ENCODE measurements at places on chromosomes 4 and X.

DNA sequence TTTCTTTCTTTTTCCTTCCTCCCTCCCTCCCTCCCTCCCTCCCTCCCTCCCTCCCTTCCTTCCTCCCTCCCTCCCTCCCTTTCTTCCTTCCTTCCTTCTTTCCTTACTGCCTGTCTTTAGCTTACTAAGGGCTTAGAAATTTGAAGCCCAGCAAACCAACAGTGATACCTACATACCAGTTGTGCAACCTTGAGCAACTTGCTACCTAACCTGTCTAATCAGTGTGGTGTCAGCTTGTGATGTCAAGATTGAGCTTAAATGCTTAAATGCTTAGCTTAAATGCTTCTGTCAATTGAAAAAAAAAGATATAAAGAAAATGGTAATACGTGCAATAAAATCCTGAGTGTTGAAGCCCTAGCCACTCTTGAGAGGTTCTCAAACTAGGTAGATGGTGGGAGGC lies 728.6 kb downstream of the TRIML1 start:
- DNase-seq, result no peak

DNA sequence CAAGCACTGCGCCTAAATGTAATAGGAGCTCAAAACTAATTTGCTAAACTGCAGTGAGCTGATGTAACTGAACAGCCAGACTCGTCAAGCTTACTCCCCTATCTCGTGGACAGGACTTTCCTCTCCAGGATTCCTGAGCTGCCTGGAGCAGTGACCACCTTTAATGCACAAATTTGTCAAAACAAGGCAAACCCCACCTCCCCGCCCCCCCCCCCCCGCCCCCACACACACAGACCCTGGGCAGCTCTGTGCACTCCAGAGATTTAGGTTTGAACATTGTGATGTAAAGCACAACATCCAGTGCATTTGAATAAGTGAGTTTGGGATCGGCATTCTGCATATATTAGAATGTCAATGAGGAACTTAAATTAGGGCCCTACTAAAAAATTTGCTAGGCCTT lies 77.7 kb upstream of the DHX15 start:
- DNase-seq, result no peak

DNA sequence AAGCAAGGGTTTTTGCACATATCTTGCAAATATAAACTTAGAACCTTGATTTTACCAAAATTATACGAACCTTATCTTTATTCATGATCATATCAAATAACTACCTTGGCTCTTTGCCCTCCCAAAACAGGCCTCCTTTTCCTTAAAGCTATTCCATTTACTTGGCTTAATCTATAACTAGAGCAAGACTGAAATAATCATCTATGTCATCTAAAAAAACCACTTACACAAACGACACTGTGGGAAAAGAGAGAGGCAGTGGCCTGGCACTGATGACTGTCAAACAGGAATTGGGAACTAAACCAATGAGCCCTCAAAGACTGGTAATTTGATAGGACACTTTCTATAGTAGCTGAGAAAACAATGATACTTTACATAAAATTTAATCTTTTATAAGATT lies 11.7 kb upstream of the PTPN13 start:
- no peak for DNase-seq

DNA sequence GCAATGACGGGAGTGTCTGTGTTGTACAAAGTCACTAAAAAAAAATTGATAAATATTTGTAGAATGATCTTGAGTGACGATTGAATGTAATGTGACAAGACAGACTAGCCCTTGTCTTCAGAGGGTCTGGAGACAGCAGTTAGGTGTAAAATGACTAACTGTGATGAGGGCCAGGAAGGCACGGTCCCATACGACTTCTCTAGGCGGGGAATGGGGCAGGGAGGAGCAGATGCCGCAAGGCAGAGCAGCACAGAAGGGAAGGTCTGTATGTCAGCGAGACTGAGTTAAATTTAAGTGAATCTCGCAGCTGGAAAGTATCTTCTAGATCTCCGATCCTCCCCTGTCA lies 405 bp downstream of the CENPE start:
- DNase-seq, result peak; percentile 1

DNA sequence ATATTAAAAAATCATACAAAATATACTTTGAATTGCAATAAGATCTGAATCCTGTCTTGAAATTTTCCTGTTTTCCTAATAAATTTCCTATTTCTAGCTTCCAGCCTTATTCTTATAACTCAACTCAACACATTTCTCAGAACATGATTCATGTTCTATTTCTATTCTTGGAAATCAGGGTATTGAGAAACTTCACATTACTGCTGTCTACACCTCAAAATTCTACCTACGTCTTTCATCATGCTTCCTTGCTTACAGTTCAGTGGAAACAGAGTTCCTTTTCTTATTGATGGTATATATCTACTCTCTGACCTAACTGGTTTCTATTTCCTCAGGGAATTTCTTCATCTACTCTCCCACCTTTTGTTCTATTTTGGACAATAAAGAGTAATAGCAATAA lies 2139.0 kb downstream of the ARAP2 start:
- DNase-seq, result no peak

DNA sequence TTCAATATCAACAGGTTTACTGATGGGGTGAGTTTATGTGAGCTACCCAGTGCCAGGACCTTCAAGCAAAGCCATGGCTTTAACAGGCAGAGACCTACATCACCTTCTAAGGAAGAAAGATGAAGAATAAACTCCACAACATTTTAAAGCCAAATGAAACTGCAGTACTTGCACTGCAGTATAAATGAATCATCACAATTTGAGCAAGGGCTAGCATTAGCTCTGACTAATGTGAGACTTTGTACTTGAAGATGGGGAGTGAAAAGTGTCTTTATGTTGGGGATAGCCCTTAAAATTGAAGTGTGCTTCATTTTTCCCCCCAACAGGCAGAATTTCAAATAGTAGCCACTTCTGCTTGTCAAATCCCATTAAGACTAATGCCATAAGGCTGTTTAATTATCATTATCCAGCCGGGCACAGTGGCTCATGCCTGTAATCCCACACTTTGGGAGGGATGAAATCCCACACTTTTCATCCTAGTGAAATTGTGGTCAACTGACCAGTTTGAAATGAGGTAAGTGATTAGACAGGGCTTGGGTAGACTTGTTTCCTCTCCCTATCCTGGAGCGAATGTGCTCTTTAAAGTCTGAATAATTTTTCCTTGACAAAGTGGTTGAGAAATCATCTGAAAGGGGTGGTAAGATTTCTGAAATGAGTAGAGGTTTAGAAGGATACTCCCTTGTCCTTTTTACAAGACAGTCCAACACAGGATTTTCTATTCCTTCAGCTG lies 27.2 kb upstream of the GPR34 start:
- no peak for DNase-seq

DNA sequence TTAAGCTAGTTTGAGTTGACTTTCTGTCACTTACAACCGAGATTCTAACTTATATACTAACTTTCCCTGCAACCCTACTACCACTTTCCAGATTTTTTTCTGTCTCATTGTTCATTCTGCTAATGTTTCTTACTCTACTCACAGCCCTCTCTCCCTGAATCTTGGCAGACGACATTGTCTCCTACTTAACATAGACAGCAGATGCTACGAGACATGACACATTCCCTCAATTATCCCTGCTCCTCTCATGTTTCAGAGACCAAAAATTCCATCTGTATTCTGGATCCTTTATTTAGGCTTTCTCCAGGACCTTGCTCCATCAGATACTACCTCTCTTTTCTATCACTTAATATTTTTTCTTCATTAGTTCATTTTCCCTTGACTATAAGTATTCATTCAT lies 379.1 kb upstream of the TEX13C start:
- no peak for DNase-seq

GRCh38 chrX:24485976-24486680 lies 21.0 kb downstream of the PDK3 start:
- no peak for DNase-seq

DNA sequence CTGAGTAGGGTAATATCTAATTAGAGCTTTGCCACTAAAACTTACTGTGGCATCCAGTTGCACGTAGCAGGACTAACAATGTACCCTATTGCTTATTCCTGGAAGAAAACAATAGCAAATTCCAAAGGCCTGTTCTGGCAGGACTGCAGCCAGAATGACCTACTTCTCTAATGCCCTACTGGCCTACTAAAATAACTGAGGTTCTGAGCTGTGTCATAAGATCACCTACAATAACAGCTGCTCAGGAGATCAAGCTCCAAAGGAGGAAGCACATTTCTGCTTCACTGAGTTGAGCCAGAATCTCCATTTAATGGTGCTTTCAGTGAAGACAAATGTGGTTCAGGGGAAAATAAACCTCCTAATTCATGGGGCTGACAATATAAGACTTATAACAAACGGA lies 42.2 kb upstream of the CXCL8 start:
- DNase-seq, result no peak

DNA sequence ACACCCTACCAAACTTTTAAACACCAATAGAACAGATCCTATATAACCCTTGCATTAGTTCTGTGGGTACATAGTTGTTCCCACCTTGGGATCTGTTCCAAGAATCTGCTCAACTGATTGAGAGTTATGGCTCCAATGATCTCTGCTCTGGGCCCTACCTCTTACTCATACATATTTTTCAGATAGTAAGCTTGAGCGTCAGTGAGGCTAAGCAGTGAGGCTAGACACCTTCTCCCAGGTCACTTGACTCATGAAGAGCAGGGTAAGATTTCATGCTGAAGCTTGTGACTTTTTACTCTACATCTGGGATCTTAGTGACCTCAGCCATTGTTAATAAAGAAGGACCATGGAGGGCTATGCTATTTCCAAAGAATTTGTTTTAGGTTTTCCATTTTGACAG lies 23.1 kb upstream of the TNIP3 start:
- no peak for DNase-seq

GRCh38 chr4:37071576-37071975 lies 173.0 kb upstream of the NWD2 start:
- DNase-seq, result no peak

DNA sequence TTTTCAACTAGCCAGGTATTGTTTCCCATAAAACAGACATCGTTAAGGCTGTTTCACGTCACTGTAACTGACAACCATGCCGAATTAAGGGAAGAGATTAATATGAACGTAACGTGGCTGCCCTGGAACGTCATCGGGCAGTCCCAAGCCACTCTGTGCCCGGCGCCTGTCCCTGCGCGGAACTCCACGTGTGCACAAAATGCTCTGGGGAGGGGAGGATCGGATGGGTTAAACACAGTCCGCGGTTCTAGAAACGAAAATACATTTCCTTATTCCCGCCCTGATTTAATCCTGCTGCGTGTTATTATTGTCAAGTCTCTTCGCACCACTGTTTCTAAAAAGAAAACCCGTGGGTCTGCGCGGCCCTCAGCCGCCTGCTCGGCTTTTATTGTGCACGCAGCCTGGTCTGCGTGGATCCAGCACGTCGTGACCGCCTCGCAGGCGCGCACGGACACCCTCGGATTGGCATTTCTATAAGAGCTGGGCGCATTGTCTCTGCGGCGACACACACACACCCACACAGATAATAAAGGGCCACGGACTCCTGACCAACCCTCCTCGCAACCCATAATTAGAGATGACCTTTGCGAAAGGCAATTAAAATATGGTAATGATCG lies 69.6 kb upstream of the BCOR start:
- DNase-seq, result no peak

DNA sequence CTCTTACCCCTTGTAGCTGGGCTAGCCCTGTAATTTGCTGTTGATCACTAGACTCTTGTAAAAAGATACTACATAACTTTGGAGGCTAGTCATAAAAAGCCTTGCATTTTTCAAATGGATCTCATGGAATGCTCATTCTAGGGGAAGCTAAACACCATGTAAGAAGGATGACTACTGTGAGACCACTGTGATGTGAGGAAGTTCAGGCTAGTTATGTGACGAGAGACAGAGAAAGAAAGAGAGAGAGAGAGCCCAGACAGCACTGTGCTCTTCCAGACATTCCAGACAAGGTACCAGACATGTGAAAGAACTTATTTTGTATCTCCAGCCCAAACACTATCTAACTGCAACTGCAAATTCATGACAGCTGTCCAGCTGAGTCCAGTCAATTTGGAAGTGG lies 404.6 kb upstream of the PITX2 start:
- no peak for DNase-seq

GRCh38 chr4:158865520-158866177 lies 96.8 kb downstream of the FNIP2 start:
- DNase-seq, result no peak

GRCh38 chr4:16667464-16667863 lies 231.0 kb downstream of the LDB2 start:
- DNase-seq, result no peak

DNA sequence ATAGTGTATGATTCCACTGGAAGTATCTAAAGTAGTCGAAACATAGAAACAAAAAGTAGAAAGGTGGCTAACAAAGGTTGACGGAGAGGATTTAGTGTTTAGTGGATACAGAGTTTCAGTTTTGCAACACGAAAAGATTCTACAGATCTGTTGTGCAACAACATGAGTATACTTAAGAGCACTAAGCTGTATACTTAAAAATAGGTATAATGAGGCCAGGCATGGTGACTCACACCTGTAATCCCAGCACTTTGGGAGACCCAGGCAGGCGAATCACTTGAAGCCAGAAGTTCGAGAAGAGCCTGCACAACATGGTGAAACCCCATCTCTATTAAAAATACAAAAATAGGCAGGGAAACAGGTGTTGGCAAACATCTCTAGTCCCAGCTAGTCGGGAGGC lies 7.9 kb upstream of the ATRX start:
- no peak for DNase-seq

DNA sequence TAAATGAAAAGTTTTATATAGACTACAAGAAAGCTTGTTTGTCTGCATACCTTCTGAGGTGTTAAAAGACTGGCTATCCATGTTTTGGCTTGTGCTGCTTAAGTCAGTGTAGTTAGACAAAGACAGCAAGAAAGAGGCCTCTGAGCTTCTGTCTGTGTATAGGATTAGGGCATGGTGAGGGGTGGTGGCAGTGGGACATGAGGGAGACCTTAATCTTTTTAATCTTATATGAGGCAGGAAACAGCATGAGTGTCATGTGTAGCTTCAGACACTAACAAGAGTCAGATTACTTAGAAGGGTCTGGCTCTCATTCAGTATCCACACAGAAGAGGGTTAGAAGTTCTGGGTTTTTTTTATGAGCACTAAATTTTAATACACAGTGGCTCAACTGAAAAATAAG lies 213.3 kb downstream of the GABRG1 start:
- DNase-seq, result no peak

DNA sequence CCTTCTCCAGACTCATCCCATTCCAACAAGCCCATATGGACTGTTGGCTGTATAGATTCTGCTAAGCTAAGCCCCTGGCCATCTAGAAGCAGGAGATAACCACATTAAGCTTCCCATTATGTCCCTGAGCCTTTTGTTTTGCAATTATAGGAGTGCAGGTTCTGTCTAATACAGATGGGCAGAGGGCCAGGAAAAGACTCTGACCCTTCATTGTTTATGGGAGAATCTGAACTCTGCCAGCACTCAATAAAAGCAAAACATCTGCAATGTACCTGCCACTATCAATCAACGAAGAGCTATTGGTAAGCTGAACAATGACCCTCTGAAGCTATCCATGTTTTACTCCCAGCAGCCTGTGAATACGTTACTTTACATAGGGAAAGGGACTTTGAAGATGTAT lies 207.3 kb upstream of the CLNK start:
- DNase-seq, result no peak

- DNase-seq, result peak; percentile 67
Measured at GRCh38 chr4:128811571-128812441, 2.3 kb downstream of the JADE1 start.

GRCh38 chr4:47490550-47490949 lies 5.5 kb downstream of the ATP10D start:
- DNase-seq, result no peak

- DNase-seq, result no peak
Measured at GRCh38 chr4:94917146-94917545, 159.4 kb downstream of the BMPR1B start.

GRCh38 chrX:1118572-1119199 lies 93.8 kb downstream of the CRLF2 start:
- no peak for DNase-seq

Measured in HTR-8/SVneo (cell line).